ENCODE measurements at places on chromosomes 13 and 19.
A peak's percentile ranks its signal among the peaks of the same experiment; 100 is the strongest.

- peak; percentile 51 for DNase-seq
These were observed at the start of gene HCST for GRCh38 chr19:35901854-35902661. HCST (plus strand) TSS chr19:35902529; CDS start chr19:35902594, 65 bp downstream.

- DNase-seq: peak; percentile 23
These were observed 7.6 kb downstream of the LYPD3 start for GRCh38 chr19:43457809-43458208.

DNA sequence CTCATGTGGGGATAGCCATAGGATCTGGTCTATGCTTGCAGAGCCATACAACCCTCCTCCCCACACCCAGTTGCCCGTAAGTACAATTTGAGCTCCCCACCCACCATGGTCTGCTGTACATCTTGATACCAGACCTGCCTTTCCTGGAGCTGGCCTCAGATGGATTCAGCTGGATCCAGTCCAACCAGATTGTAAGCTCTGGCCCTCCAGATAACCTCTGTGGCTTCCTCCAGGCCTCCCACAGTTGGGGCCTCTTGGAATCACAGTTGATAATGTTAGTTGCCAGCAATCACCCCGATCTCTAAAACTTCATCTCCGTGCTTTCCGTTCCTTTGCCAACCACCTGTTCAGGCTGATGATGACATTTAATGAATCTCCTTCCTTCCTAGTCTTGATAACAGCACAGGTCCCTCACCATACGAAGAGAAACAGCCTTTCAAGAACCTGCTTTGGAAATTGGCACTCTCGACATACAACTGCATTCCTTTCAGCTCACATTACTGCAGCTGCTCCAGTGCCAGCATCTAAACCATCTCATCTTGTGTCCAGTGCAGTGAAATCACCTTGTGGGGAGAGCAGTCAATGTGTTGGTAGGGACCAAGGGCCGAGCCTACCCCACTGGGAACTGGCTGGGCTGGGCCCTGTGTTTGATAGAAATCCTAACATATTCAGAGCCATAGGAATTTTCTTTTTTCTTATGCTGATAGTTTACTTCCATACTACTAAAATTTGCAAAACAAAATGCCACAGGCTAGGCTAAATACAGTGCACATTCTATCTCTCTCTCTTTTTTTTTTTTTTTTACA, 15.1 kb upstream of the FOXO1 start:
- DNase-seq: no peak

DNA sequence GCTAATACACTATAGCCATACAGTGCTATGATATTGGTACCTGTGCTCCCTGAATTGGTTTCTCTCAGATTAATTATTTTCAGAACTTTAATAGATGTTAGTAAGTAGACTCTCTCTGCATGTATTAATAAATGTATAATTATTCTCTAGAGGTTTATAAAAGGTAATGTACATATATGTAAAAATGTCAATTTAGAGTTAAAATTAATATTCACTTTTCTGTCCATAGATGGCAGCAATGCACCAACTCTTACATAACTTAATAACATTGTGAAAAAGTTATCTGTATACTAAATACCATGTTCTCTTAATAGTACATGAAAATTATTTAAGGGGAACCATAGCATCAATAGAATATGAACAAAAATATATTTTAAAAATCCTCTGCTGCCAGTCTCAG, 515.0 kb upstream of the KLHL1 start:
- peak; percentile 10 for DNase-seq

- DNase-seq: peak; percentile 18
These were observed 1.2 kb downstream of the CCDC70 start for GRCh38 chr13:51862957-51863356.

- DNase-seq: peak; percentile 75
These were observed at the start of gene MAP3K10 for GRCh38 chr19:40190891-40191835. MAP3K10 (plus strand) TSS chr19:40191426; CDS start chr19:40192032, 606 bp downstream.

DNA sequence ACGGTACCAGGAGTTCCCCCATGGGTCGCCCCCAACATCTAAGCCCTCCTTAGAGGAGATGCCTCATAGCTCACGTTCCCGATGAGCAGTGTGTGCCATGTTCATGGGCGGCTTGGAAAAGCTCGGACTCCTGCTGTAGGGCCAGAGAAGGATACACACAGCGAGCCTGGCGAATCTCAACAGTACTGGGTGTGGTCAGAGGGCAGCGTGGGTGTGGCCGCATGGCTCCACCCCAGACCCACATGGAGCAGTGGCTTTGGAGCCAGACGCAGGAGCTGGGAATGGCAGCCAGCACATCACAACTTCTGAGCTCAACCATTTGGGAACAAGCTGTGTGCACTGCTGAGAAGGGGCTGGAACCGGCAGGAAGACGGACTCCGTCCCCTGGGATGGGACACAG, 15.6 kb downstream of the CAPS start:
- DNase-seq: no peak

GRCh38 chr19:13151605-13152355, 1.6 kb downstream of the IER2 start:
- DNase-seq: peak; percentile 99

GRCh38 chr19:1713170-1713569, 40.1 kb upstream of the ONECUT3 start:
- no peak for DNase-seq

DNA sequence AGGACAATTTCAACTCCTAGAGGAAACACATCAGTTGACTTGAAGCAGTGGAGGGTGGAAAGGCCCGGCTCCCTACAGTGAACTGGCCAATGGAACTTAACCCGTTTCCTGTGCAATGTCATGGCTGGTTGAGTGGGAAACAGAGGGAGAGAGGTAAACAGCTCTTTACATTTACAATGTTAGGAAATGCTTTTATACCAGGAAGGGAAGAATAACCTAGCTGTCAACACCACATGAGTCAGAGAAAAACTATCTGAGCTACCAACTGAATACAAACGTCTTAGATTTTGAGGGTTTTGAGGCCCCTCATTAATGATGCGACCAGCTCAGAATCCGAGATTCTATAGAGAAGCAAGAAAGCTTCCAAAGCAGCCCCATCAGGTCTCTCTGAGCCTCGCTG, 36.7 kb downstream of the CARD8 start:
- DNase-seq: peak; percentile 64

DNA sequence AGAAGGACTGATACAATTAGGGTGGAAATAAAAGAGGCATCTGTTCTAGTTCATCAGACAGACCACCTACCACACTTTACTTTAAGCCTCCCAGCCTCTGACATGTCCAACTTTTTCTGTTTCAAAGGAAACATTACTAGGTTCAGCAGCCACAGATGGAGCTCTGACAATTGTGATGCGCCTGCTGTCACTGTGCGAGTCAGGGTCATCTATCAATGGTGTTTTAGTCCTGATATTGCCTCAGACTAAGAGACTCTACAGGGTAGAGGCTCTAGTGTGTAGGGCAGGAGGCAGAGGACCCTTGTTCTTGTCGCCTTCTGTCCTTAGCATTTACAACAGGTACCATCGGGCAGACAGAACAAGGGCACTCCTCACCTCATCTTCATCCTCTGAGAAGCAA, 685.0 kb upstream of the SGCG start:
- no peak for DNase-seq

DNA sequence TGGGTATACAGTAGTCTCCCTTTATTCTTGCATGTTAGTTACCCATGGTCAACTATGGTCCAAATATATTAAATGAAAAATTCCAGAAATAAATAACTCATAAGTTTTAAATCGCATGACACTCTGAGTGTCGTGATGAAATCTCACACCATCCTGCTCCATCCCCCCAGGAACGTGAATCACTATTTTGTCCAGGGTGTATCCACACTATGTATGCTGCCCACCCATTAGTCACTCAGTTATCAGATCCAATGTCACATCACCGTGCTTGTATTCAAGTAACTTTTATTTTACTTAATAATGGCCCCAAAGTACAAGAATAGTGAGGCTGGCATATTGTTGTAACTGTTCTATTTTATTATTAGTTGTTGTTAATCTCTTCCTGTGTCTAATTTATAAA, 115.8 kb upstream of the SERP2 start:
- no peak for DNase-seq

- DNase-seq: no peak
These were observed 150.0 kb downstream of the DPF1 start for GRCh38 chr19:38073841-38074685.

- no peak for DNase-seq
These were observed 2.3 kb downstream of the DYRK1B start for GRCh38 chr19:39831679-39832078.

DNA sequence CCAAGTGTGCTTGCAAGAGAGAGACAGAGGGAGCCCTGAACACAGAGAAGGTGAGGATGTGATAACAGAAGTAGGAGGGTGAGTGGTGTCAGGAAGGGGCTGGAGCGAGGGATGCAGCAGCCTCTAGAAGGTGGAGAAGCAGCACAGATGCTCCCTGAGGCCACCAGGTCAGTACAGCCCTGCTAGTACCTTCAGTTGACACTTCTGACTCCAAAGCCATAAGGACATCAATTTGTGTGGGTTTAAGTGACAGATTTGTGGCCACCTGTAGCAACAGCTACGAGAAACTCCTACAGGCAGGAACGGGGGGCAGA, 6.9 kb downstream of the ERICH4 start:
- no peak for DNase-seq

DNA sequence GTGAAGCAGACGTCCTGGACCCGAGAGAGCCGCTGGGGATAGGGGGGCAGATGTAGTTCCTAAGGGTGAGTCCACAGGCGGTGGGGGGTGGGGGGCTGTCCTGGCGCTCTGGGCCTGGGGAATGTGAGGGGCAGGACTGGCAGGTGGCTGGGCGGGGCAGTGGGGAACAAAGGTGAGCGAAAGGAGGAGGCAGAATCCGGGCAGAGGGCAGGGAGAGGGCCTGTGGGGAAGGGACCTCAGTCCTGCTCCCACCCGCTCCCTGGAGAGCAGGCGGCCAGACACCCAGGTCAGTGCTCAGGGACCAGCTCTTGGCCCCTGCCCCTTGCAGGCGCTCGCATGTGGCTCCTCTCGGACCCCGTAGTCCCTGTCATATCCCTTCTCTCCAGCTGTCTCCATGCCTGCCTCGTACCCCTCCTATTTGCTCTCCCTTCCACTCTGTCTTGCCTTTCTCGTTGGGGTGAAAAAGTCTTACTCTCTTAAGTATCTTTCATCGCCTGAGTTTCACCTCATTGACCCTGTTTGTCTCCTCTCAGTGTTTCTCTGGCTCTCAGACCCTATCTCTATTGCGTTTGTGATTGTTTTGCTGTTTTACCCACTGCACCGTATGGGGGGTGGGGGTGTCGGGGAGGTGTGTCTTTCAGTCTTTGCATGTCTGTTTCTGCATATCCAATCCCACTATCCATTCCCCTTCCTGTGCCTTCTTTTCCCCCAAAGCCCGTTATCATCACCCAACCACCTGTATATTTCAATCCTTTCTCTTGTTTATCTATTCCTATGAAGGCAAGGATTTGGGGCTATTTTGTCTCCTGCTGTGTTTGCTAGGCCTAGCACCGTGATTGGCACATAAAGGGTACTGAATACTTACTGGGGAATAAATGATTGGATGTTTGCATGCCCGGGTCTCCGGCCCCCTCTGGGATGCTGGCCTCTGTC, 5.8 kb downstream of the SPHK2 start:
- DNase-seq: no peak

GRCh38 chr13:42113478-42113877, 65.0 kb downstream of the DGKH start:
- no peak for DNase-seq

- peak; percentile 86 for DNase-seq
These were observed 697 bp downstream of the FCGRT start for GRCh38 chr19:49512970-49513745.

GRCh38 chr19:33685541-33685940, 63.8 kb downstream of the CHST8 start:
- no peak for DNase-seq

DNA sequence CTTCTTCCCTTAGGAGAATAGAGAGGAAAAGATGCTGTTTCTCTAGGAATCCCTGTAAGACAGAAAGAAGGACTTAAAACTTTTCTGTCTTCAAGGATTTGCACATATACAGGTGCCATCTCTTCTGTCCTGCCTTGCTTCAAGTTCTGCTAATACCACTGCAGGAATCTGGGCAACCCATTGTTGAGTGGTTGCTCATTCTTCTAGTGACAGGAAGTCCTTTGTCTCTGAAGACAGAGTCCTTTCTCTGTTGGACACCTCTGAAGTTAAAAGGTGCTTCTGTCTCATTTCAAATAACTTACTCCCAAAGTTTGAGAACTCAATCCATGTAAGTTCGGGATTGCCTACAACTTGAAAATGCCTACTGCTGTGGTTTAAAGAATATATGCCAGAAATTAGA, 114.4 kb upstream of the TMTC4 start:
- DNase-seq: no peak

DNA sequence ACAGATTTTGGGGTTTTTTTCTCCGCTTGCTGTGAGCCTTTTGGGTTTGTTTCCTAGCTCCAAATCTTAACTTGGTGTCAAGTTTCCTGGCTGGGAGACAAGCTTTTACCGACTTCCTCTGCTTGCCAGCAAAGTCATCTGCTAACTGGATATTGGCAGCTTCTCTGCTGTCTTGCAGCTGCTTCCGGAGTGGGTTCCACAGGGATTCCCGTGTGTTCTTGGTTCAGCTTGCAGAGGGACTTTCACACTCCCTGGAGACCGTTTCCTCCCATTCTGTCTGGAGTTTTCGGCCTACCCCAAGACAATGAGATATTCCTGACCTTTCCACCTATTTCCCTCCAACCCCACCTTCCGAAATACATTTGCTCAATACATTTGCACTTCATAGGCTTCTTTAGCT, 2.2 kb upstream of the COLGALT1 start:
- DNase-seq: peak; percentile 97

DNA sequence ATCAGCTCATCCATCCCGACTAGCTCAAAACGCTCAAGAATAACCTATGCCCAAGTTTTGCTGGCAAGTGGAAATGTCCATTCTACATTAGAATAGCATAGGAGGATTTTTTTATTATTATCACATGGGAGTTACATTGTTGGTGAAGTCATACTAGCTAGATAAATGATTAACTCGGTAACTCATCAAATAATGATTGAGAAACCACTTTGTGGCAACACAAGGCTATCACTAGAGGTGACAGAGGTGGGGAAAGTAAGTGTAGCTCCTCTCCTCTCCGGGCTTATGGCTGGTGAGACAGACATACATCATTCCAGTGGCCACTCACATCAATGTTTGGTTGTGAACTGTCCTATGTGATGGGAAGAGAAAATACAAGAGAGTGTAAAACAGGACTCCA, 161.6 kb downstream of the ZIC5 start:
- DNase-seq: no peak
